Ecto neural progenitor cell (in vitro differentiated cells): ENCODE measurements at places on chromosomes 11 and 22.

DNA sequence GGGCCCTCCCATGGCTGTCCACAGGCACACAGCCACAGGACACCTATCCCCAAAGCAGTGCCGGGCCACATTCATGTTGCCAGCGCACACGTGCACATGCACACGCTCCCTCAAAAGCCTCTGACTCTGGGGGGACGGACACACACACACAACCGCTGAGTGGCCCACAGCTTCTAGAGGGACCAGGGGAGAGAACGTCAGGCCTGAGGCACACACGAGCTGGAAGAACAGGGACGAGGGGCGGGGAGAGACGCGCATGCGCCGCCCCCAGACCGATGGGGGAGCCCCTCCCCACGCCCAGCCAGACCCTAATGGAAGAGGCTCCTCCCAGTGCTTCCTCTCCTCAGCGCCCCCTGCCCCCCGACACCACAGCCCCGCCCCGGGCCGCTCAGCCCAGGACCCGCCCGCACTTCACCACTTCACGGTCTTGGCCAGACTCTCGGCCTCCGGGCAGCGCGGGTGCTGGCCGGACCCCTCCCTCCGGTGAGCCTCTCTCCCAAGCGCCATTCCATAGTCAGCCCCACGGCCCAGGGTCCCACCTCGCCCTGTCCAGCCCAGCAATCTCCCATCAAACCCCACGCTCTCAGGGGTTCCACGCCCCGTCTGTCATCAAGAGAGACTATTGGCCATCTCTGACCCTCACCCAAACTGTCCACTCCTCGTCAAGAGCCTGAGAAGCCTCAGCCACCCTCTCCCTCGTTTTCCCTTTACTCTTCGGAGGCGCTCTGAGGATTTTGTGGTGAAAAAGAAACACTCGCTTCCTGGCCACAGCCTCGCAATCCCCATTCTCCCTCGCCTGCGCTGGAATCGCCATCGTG lies 11.7 kb downstream of the NRXN2 start:
- DNase-seq: no peak

DNA sequence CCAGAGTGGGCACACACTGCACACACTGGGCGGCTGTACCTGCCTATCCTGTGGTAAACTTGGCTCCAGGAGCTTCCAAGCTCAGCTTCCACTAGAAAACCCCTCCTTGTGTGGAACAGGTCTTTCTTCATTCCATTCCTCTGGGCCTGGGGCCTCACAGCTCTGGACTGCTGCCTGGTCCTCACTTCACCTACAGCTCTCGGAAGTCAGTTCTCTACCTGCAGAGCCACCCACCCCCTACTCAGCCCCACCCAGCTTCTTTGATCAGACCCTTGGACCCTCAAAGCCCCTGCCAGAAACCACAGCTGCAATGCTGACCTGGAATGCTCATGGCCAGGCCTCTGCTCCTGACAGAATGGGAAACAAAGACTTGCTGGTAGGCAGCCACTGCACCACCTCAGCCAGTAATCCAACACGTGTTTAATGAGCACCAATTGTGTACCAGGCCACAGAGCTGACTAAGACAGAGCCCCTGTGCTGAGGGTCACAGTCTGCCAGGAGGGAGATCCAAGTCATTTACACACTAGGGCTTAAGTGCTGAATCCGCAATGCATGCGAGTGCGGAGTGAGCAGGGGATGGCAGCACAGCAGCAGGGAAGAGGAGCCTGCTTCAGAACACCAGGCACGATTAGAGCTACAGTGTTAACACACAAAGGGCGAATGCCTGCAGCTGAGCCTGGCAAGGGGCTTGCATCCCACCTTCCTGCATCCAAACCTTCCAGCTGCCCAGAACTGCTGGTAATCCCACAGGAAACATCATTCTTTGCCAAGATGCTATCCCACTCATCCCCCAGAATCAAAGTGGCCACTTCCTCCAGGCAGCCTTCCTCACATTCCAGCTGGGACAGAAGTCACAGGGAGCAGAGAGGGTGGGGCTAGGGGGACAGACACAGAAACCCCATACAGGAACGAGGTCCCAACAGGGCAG lies 4.6 kb downstream of the GNB1L start:
- DNase-seq: no peak

DNA sequence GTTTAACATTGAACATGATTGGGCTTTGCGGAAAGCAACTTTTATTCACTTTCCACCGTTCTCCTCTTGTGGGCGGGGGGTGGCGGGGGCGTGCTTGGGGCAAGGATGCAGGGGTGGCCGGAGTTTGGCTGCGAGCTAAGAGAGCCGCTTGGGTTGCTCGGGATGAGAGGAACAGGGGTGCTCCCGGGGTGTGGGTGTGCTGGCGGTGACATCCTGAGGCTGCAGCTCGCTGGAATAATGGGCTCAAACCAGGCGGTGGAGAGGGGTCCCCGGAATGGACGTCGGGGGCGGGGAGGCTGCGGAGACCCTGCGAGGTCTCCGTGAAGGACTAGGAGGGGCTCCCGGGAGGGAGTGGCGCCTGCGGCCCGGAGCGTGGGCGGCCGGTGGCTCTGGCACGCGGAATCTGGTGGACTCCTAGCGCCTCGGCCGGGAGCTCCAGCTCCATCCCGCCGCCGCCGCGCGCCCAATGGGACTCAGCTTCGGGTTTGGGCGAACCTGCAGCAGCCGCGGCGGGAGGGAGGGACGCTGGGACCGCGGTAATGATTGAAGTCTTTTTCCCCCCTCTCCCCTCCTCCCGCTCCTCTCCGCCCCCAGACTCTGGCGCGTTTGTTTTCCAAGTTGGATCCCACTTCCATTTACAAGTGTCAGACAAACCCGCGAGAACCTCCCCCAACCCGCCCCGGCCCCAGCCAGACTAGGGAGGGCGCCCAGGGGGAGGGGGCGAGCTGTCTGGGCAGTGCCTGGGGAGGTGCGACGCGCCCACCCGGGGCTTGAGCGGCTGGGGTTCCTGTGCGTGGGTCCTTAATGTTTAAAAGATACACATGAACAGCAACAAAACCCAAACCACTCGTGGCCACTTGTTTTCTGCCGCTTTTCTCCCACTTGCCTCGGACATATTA lies 2.0 kb downstream of the FAT3 start:
- DNase-seq: peak; percentile 79

DNA sequence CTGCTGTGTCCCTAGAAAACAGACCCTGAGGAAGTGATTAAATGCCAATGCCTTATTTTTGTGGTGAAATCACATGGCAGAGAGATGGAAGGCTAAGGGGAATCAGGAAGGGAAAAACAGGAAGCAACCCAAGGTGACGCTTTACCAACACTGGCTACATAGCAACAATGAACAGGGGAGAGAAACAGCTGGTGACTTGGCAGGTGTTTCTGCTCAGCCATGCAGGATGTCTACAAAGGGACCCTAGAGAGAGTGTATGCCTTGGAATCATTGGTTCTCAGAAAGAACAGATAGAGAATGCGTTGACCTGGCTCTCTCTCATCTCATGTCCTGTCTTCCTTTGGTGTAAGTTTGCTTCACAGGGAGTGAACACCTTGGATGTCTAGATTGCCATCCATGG lies 911.9 kb downstream of the OPCML start:
- no peak for DNase-seq

DNA sequence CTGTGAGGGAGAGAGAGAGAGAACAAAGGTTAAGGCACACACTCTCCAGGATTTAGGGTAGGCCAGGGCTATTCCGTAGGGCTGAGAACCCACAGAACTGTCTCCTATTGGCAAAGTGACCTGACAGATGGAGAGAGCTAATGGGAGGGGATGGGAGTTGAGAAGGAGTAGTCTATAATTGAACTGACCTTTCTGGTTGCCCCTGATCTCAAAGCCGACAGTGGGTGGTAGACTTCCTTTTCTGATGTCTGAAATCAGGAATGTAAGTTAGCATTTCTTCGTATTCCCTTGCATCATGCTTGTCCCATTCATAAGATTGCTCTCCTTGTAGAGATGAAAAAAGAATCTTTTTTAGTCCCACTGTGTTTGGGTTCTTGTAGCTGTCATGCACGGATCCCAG lies 210.1 kb downstream of the NTM start:
- no peak for DNase-seq

GRCh38 chr11:69192301-69192721 lies 36.6 kb downstream of the SMIM38 start:
- no peak for DNase-seq

DNA sequence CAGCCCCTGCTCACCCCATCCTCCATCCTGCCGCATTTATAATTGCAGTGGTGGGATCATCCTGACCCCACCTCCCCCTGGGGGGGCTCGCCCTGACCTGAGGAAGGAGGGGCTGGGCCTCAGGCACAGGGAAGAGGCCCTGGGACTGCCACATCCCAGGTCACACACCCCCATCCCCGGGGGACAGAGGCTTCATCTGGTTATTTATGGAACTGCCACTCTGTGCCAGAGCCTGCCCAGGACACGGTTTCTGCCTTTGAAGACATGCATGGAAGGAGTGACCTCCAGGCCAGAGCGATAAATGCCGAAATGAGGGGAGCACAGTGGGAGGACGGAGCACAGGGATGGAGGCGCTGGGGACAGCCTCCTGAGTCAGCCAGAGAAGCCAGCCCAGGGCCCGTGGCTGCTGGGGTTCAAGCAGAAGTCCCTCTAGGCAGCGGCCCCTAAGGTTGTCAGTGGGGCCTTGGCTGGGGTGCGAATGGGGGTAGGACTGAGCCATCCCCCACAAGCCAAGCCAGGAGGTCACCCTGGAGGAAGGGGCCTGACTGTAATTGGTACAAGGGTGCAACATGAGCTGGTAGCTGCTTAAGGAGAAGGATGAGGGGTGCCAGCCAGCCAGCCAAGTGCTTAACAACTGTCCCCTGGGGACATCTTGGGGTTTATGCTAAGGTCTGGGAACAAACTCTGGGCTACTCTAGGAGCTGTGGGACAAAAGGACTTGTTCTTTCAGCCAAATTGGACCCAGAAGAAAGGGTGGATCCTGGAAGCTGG lies 51.4 kb upstream of the SHISAL1 start:
- DNase-seq: no peak

GRCh38 chr11:102287964-102288724 lies 29.1 kb upstream of the BIRC3 start:
- peak; percentile 54 for DNase-seq

GRCh38 chr11:26677566-26677965 lies 44.3 kb downstream of the SLC5A12 start:
- DNase-seq: no peak

DNA sequence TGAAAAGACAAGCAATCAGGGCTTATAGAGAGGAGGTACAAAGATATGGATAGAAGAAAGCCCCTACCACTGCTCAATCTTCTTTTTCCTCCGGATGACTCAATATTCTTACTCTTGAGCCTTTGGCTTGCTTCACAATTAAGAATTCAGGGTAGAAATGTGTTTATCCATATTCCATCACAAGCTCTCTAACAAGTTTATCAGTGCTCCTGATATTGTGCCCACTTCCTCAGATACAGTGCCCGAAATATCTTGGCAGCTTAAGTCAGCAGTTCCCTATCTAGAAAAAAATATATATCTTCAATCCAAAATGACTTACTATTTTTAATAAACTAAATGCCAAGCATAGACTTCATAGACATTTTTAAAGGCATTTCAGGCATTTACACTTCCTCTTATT lies 255.1 kb upstream of the FAT3 start:
- no peak for DNase-seq

- no peak for DNase-seq
Observed at GRCh38 chr11:66080055-66080817, 10.2 kb downstream of the PACS1 start.

- DNase-seq: no peak
Observed at GRCh38 chr11:83760932-83761331, 474.8 kb upstream of the CCDC90B start.

GRCh38 chr22:49929211-49929979 lies 11.0 kb downstream of the CRELD2 start:
- DNase-seq: peak; percentile 87

DNA sequence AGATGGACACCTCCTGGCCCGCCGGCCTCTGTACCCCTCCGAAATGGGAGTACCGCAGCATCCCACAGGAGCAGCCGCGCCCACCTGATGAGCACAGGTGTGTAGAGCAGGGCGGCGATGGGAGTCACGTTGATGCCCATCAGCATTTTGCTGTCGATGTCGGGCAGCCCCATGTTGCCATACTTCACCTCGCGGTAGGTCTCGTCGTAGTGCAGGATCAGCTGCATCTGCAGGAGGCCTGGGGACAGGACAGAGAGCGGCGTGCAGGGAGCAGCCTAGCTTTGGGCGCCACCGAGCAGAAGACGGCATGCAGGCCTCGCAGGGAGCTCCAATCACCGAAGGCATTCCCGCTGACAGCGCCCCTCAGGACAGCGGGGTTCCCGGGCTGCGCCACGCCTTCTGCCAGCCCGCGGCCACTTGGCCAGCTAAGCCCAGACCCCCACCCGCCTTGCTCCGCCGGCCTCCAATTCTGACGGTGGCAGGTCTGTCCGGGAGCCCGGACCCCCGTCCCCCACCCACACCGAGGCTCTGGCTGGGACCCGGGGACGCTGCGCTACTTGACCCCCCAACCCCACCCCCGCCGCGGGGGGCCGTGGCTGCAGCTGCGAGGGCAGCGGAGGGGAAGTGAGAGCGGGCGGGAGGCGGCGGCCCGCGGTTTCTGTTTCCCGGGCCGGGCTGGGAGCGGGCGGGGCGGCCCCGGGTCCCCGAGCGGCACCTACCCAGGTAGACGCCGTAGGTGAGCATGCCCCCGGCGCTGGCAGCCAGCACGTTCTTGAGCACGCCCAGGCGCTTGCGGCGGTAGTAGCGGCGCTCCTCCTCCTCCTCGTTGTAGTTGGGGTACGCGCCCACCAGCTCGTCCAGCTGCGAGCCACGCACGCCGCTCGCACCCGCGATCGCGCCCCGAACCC lies 705 bp downstream of the UNC93B1 start:
- peak; percentile 72 for DNase-seq

GRCh38 chr11:73342633-73343032 lies 33.6 kb upstream of the RELT start:
- DNase-seq: peak; percentile 78

- no peak for DNase-seq
Observed at GRCh38 chr11:77071671-77072605, 5.2 kb downstream of the CAPN5 start.

- no peak for DNase-seq
Observed at GRCh38 chr11:37747121-37747520, 1149.1 kb upstream of the RAG2 start.

DNA sequence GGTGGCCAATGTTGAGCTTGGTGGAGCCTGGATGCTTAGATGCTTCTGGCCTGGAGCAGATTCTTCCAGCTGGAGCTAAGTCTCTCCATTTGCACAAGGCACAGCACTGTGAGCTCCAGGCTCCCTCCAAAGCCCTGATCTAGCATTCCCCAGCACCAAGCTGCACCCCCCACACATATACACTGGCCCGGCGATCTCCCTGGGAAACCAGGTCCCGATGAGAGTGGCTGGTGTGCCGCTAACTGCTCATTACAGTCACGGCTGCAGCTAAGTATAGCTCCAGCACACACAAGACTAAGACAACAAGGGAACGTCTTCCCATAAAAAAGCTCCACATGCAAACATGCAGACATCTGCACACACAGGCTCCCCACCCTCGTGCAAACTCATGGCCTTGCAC lies 17.6 kb downstream of the KCNC1 start:
- no peak for DNase-seq
